ENCODE measurements at places on chromosomes 1 and 21.

DNA sequence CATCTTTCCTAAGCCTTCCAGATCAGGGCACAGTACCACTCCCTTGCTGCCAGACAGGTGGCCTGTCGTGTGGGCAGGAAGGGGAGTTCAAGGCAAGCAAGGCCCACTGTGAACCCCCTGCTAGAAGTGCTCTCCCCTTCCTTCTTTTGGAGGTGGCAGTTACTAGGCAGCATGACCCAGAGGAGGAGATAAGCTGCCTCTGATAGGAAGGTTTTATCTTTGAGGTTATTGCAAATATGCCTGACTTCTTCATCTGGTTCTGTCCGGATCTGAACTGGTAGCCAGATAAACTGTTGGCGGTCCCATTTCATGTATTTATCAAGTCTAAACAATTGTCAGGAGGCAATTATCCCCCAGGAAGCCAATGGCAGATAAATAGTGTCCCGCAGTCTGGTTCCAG is 198.2 kb upstream of the LMO4 start:
- DNase-seq = no peak

DNA sequence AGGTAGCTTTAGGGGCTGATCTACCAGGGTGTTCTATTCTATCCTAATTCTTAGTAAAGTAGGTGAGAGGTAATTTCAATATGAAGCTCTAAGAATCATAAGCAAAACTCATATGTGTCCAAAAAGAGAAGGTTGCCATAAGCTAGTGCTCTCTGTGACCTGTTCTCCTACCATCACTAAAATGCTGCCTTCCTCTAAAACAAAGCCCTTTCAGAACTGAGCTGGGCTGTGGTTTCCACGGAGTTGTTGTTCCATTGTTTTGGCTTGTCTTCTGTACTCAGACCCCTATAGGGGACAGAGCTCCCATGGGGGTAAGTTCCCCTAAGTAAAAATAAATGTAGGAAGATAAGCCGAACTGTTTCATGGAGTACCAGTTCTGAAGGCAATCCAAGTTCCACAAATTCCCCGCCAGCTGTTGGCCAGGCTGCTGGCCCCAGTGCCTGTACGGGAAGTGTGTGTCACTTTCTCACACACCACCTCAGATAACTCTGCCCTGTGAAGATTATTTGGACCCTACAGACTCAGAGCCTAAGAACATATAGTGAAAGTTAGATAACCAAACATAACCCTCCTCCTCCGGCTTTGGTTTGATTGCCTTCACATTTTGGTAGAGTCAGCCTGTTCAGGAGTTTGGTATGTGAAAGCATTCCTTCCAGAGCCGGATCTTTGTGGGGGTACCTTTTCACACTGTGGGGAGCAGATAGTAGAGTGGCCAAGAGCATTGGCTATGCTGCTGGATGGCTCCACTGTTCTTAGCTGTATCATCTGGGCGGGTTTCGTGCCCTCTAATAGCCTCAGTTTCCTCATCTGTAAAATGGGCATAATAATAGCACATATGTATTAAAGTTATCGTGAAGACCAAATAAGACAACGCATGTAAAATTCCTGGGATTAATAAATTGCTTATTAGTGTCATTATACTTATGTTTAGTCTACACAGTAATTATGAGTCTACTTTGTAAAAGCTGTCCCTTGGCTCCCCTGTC is 10.8 kb downstream of the DPT start:
- no peak for DNase-seq

- DNase-seq = no peak
Observed at GRCh38 chr1:59617434-59617833, 197.3 kb upstream of the HOOK1 start.

DNA sequence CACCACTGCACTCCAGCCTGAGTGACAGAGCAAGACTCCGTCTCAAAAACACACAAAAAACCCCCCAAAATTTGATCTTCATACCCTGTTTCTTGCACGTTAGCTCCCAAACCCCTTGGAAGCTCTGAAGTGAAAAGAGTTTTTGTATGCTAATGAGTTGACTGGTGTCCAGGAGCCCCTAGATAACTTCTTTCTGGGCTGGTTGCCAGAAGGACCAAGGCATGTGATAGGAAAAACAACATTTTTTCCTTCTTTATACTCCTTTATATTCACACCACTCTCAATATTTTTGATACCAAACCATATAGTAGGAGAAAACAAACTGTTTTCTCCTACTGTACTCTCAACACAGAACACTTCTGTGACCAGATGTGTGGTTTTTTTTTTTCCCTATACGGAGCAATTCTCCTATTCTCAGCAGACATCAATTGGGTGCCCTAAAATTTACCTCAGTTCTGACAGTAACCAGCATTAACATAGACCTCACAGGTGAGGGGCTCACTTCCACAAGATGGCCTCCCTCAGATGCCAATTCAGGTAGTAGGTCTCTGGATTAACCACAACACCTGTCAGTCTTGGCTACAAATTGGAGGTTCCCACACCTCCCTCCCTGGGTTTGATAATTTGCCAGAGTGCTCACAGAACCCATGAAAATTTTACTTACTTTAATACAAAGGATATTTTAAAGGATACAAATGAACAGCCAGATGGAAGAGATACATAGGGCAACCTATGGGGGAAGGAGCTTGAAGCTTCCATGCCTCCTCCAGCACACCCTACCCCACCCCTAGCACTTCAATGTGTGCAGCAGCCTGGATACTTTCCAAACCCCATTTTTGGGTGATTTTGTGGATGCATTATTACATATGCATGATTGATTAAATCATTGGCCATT is 25.6 kb downstream of the ZYG11B start:
- peak; percentile 15 for DNase-seq

GRCh38 chr21:32334980-32335531 is 36.4 kb downstream of the MRAP start:
- peak; percentile 59 for DNase-seq

DNA sequence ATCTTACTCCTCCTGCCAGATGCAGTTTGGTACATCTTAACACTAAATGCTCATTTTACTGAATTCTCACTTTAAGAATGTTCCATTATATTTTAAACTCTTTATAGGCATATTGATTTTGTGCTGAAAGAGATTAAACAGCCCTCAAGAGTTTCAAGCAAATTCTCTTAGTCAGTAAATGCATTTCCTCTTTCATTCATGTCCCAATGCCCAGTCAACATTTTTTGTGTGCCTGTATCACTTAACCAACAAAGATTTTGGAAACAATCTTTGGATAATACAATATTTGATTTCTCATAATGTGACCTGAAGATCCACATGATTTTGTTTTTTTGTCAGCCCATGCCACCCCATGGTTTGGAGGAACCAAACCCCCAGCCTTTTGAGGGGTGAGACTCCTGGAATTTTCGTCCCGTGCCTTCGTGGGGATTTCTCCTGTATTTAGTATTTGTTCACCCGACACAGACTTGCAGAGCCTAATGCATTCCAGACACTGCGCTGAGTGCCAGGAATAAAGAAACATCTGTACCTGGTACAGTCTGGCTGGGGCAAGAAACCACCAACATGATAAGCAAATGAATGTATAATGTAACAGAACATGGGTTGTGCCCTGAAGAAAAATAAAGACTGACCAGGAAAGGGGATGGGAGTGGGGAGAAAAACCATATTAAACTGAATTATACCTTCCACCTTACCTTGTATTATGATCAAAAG is 47.1 kb upstream of the ETS2 start:
- no peak for DNase-seq

GRCh38 chr1:229254910-229255541 is 15.9 kb upstream of the RAB4A start:
- peak; percentile 57 for DNase-seq

DNA sequence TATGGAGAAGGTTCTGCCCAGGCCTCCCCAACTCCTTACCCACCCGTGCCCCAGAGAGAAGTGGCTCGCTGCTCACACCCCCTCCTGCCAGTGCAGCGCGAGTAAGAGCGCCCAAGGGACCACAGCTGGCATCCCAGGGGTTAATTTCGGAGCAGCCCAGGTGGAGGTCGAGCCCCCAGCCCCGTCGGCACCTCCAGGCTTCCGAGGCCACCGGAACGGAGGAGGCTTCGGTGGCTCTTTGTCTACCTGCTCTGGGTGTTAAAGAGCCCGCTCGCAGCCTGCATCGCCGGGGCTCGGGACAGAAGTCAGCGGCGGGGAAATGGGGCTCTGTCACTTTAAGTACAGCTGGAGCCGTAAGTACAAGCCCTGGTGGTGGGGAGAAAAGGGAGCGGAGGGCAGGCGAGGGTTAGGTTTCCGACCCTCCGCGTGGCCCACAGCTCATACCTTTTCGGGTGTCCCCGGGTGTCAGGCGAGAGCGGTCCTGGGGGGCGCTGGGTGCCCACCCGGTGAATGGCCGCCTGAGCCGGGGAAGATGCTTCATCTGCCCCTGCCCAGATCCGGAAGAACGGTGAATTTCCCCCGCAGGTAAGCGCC is 89.4 kb upstream of the IPO9 start:
- no peak for DNase-seq

DNA sequence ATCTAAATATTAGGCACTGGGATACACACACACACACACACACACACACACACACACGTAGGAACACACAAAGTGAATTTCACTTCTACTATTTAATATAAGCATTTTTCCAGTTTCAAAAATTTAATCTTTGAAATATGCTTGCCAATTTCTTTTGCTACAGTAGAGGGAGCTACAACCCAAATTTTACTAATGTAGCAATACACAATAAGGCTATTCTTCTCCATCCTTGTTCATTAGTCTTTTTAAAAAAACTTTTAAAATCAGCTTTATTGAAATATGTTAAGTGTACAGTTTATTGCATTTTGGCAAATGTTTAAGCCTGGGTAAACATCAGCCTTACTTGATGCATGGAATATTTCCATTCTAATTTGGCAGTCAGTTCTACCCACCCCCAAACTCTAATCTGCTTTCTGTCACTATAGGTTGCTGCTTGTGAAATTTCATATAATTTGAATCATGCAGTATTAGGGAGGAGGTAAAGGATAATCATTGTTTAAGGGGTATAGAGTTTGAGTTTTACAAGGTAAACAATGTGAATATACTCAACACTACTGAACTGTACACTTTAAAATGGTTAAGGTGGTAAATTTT is 93.0 kb upstream of the TENT5C start:
- DNase-seq = peak; percentile 33

GRCh38 chr1:51115714-51116404 is 13.8 kb downstream of the C1orf185 start:
- no peak for DNase-seq

DNA sequence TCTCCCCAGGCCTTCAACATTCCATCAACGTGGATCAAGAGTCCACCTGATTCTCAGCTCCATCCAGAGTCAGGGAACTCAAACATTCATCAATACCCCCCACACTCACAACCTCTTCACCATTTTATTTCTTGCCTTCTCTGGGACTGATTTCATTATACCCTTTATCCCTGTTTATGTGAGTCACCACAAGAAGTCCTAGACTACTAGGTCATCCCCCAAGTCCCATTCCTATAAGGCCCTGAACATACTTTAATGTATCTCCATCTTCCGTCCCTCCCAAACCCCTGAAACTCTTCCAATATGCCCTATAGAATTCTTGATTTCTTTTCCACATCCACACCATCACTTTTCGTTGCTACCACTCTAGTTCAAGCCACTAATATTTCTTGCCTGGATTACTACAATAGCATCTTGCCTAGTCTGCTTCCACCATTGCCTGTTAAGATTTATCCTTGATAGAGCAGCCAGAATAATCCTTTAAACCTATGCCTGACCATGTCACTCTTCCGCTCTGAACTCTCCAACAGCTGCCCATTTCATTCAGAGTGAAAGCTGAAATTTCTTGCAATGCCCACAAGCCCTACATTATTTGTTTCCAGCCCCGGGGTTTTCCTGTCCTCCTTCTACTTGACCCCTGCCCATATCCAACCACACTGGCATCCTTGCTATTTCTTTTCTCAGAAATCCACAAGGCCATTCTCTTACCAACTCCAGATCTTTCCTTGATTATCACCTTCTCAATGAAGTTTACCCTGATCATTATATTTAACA is 9.4 kb upstream of the SAMD13 start:
- DNase-seq = no peak

GRCh38 chr1:118047006-118047649 is 117.6 kb downstream of the WDR3 start:
- DNase-seq = no peak

GRCh38 chr1:170075186-170075585 is 691 bp upstream of the KIFAP3 start:
- DNase-seq = no peak

- no peak for DNase-seq
Observed at GRCh38 chr1:4786055-4786454, 131.6 kb downstream of the AJAP1 start.

DNA sequence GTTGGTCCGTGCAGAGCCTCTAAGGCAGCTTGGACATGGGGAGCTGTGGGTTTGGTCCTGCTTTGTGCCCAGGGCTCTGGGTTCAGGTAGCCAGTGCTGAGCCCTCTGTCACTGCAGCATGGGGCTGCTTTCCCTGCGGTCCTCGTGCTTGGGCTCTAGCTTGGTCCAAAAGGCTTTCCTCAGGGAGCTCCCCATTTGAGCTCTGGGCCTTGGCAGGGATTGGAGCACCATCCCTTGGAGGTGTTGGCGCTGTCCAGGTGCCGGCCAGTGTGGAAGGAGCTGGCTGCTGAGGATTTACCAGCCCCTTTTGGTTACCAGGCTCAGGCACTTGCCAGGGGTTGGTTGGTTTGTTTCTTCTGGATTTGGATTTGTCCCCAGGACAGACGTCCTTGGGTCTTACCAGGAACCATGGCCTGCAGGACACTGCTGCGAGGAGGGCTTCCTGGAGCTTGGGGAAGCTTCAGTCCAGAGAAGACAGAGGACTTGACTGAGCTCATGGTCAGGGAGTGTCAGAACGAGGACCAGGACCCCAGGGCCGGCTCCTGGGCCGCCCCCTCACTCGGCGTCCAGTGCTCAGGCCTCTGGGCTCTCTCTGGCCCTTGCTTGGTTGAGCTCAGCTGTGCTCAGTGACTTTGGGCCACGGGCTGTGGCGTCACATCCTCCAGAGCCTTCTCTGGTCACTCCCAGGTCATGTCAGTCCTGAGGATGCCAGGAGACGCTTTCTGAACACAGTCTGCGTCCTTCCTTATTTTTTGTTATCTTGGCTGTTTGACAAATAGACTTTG is 224.7 kb downstream of the CAMTA1 start:
- DNase-seq = no peak

- no peak for DNase-seq
Observed at GRCh38 chr1:205343431-205344065, 13.2 kb downstream of the KLHDC8A start.

DNA sequence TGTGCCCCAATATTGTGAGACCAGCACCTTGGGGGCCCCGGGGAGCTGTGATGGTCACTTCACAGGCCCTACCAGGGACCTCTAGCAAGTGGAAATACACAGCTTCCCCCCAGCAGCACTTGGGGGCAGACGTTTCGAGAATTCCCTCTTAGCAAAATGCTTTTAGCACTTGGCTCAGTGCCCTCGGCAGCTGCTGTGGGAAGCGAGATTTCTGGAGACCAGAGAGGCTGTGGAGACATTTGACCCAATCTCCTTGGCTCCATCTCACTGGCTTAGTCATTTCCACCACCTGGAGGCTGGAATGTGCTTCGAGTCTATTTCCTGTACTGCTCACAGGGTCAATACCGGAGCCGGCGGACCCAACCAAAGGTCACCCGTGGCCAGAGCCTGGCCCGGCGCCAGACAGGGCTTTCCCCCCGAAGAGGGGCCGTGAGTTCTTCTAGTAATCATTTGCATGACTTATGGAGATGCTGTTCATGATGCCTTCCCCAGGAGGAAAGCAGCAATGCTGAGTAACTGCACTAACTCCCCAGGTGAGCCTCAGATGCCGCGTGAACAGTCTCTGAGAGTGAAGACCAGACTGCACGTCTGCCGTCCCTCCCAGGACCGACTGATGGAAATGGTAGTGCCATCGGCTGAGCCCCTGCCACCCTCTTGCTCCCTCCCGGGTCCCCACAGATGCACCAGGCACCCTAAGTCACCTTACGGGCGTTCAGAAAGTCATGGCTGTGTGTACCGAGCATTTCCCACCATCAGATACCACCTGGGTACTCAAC is 4.4 kb upstream of the C2CD2 start:
- peak; percentile 83 for DNase-seq

- DNase-seq = no peak
Observed at GRCh38 chr1:182493063-182493462, 43.1 kb downstream of the RGSL1 start.

All from NCI-H446 (cell line).